ENCODE measurements at places on chromosomes 13 and 19.

DNA sequence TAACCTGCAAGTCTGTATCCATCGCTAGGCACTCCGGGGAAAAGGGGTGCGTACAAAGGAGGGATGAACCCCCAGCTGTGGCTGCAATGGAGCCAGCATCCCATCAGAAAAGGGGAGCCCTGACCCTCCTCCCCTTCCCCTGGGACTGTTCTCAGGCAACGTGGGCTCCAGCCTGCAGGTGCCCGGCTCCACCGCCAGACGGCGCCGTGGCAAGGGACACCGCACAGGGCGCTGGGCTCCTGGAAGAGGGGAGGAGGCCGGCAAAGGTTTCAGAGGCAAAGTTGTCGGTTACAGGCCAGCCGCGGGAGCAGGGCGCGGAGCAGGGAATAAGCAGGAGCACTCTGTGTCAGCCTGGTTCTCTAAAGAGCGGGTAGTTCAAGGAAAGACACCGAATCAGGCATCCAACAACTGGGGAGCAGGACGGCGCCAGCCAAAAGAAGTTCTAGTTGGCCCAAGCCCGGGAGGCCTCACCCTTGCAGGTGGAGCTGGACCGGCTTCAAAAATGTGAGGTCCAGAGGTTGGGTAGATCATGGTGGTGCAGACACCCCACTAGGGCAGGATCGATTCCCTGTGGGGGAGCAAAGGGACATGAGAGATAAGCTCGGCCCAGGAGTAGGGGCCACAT lies 53.0 kb upstream of the ATP12A start:
- DNase-seq, result peak; percentile 66

DNA sequence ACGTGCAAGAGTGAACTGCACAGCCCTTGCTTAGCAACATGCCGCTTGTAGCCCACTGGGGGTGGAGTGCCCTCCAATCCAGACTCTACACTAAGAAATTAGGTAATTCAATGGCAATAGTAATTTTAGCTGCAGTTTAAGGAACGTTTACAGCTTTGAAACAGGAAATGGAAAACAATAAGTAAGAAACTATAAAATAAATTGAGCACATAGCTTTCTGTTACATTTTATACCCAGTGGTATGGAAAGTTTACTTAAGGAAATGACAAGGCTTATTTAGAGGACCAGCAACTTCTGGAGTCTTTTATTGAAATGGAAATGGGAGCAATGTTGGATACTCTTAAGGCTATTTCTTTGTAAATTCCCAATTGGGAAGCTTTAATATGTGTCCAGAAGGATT lies 373.2 kb downstream of the KCNRG start:
- DNase-seq, result no peak

GRCh38 chr13:44865722-44866410 lies 123.4 kb downstream of the NUFIP1 start:
- no peak for DNase-seq

DNA sequence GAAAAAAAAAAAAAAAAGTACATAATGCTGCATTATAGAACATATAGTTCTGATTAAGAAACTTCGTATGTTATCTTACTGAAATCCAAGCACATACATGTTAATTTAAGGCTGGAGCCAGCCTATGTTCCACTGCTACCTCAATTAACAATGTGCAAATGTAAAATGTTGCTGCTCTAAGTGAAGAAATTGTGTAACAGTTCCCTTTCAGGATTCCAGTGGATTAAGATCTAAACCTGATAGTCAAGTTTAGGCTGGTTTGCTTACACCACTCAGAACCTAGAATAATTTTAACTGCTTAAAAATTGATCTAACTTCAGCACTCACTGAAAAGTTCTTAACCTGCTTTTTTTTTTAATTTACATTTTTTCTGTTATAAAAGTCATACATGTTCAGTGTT lies 4.2 kb downstream of the VPS36 start:
- no peak for DNase-seq

- no peak for DNase-seq
Measured at GRCh38 chr19:56112313-56112709, 8.8 kb downstream of the ZNF787 start.

GRCh38 chr13:50800091-50800739 lies 43.3 kb downstream of the DLEU7 start:
- no peak for DNase-seq

DNA sequence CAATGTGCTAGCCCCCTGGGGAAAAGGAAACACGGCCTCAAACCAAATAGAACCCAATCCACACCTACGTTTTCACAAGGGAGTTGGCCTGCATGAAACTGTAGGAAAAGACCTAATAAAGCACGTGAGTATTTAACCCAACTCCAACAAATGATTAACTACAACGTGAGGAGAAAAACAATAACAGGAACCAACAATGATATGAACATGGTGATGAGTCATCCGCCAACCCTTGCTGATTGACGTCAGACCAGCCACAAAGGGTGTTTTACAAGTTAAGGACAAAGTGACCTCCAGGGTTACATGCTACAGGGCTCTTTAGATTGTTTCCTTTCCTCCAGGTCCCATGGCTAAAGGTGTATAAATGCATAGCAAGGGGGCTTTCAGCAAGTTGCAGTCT lies 460.5 kb downstream of the COG6 start:
- DNase-seq, result no peak

DNA sequence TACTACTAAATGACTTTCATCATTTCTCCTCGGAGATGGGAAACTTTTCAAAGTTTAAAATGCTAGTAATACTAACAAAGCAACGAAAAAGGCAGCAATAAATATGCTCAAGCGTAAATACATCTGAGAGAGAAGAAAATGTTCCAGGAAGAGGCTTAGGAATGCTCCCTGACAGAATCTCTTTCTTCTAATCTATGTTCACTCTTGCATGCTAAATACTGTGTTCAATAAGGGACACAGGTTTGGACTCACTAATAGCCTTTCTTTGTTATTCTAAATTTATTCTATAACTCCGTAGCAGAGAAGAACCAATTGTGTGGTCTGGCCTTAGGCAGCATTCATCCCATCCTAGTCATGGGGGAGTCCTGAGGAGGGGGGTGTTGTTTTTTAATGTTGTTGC lies 823.0 kb downstream of the PCDH9 start:
- DNase-seq, result no peak

- no peak for DNase-seq
Measured at GRCh38 chr13:102935896-102936321, 90.1 kb downstream of the ERCC5 start.

DNA sequence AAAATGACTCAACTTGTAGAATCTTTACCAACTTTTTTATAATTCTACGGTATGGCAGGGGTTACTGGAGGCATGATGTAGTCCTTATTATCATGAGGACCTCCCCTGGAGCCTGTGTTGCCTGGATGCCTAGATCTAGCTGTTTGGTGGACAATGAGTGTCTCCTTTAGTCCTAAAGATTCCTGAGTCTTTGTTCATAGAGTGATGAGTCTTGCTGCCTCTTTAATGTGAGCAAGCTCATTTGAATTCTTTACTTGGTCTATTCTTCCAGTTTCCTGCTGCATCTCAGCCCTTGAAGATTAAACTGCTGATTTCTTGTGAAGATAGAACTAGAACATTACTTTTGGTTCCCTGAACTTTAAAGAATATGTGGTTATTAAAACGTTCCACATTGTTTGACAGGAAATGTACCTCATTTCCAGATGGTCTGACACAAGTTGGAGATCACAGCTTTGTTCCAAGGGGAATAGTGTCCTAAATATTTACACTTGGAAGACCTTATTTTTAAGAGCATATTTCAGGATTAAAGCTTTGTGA lies 51.9 kb downstream of the SLAIN1 start:
- DNase-seq, result no peak

DNA sequence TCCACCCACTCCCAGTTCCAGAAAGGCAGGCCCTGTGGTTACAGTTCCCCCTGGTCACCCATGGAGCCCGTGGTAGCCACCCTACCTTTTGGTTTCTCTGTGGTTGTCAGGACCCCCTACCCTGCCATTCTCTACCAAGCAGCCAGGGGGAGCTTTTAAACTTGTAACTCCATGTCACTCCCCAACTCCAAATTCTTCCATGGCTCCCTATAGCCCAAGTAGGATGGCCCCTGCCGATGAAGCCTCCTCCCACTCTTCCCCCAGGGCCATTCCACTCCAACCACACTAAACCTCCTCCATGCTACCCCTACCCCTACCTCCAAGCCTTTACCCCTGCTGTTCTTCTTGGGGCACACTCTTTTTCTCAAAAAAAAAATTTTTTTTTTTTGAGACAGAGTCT lies 2.2 kb downstream of the S1PR2 start:
- DNase-seq, result no peak

GRCh38 chr19:30781519-30781918 lies 409.3 kb downstream of the ZNF536 start:
- DNase-seq, result no peak

- peak; percentile 43 for DNase-seq
Measured at GRCh38 chr13:66275416-66275815, 954.7 kb downstream of the PCDH9 start.

DNA sequence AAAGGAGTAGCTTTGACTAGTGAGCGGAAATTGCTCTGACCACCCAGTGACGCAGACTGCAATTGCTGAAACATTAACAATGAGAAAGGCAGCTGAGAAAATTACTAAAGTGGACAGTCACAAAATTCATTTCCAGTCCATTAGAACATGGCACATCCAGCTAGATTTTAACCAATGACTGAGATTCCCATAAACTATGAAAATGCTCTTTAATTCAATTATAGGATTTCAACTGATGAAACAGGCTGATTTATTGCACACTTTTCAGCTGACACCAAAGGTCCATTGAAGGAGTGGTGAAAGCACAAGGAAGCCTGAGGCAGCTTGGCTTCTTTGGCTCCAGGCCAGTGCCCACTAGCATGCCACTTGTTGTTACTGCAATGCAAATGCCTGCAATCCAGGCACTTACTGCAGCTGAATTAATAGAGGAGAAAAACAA lies 933.4 kb downstream of the SLITRK6 start:
- no peak for DNase-seq

DNA sequence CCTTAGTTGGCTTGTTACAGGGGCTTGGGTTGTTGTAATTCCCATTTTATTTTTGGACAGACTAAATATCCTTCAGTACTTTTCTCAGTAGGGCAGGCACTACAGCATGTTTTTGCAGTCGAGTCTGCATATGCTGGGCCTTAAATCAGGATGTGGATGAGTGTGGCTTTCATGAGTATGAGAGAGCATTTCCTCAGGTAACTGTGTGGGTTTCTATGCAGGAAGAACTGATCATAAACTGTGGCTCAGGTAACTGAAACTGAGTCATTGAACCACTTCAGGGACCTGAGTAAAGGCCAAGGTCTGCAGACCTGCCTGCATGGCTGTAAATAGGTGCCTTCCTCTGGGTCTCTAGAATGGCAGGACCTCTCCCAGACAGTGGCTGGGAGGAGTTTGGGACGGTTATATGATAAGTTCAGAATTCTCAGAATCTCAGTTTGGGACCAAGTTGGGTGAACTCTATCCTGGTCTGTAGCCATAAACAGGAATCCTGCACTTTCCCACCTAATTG lies 112.1 kb downstream of the ZNF737 start:
- DNase-seq, result no peak

DNA sequence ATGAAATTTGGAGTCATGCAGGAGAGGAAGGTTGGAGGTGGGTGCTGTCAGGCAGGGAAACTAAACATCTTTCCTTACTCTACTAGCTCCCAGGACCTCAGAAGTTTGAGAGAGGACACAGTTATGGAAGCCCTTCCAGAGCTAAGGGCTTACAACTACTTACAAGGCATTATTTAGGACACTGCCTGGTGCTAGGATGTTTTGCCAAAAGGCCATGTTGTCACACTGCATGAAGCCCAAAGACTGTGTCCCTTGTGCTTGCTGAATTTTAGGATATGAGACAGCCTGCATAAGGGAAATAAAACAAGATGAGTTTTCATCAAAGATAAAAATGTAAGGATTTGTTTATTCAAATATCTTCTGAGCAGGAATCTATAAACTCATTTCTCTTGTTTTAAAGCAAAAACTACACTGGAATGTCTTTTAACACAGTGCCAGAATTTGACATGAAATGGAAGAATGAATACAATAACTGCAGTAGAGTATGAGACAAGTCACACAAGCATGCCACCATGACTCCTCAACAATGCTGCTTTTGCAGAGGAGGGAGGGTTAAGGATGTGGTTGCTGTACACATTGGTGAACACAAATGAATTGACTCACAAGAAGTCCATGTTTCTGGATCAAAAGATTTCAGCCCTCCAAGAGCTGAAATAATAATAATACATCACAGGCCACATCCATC lies 258.4 kb downstream of the SPRY2 start:
- DNase-seq, result no peak

- DNase-seq, result peak; percentile 62
Measured at GRCh38 chr19:32599736-32600157, 18.8 kb downstream of the PDCD5 start.

GRCh38 chr13:91609353-91609752 lies 210.9 kb downstream of the GPC5 start:
- no peak for DNase-seq

- no peak for DNase-seq
Measured at GRCh38 chr19:44596428-44597130, 16.8 kb upstream of the IGSF23 start.

- DNase-seq, result no peak
Measured at GRCh38 chr13:48507021-48507420, 25.9 kb downstream of the RCBTB2 start.

- no peak for DNase-seq
Measured at GRCh38 chr19:32909257-32909656, 39.7 kb upstream of the SLC7A9 start.

- DNase-seq, result no peak
Measured at GRCh38 chr13:86185107-86185506, 385.9 kb upstream of the SLITRK6 start.

DNA sequence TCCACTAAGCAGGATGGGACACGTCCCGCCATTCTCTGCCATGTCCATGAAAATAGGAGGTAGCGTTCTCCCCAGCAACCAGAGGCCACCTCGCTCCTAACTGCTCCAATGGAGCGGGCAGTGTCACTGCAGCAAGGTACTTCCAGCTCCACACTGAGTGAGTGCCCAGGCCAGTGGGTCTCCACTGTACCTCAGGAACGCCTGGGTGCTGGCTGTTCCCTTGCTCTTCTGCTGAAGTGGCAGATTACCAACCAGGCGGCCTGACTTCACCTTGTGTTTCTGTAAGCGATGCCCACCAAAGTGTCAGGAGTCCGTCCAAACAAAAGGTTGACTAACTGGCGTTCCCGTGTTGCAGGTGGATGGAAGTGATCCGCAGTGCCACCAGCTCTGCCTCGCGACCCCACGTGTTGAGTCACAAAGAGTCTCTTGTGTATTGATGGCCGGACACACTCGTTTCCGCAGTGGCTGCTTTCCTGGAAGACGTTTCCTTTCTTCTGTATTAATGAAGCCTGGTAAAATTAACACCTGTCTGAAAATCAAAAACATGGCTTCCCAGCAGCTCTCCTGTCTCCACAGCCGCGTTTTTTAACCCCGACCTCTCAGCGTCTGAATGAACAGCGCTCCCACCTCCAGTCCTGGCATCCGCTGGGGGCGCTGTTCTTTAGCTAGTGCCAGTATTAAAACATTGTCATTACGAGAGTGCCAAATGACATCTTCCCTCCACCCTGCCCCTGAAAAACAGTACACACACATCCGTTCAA lies 128.8 kb downstream of the STK24 start:
- peak; percentile 75 for DNase-seq

- DNase-seq, result no peak
Measured at GRCh38 chr19:46849610-46850009, 1.0 kb downstream of the AP2S1 start.

GRCh38 chr19:5182751-5183150 lies 157.9 kb downstream of the PTPRS start:
- DNase-seq, result no peak
